Fibroblast of skin of right biceps (primary cell): ENCODE measurements at places on chromosomes 6 and 20.

DNA sequence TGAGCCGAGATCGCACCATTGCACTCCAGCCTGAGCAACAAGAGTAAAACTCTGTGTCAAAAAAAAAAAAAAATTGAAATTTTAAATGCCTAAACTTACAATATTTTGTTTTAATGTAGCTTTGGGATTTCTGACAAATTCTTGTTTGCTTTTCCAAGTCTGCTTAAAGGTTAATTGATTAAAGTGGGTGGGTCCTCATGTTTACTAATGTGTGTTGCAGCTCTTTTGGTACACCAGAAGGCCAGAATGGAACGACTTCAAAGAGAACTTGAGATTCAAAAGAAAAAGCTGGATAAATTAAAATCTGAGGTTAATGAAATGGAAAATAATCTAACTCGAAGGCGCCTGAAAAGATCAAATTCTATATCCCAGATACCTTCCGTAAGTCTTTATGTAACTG lies 2.7 kb upstream of the SUMO4 start:
- DNase-seq: no peak

- no peak for DNase-seq
Measured at GRCh38 chr6:113755449-113756289, 101.5 kb upstream of the MARCKS start.

- DNase-seq: no peak
Measured at GRCh38 chr6:120938876-120939472, 395.3 kb downstream of the TBC1D32 start.

DNA sequence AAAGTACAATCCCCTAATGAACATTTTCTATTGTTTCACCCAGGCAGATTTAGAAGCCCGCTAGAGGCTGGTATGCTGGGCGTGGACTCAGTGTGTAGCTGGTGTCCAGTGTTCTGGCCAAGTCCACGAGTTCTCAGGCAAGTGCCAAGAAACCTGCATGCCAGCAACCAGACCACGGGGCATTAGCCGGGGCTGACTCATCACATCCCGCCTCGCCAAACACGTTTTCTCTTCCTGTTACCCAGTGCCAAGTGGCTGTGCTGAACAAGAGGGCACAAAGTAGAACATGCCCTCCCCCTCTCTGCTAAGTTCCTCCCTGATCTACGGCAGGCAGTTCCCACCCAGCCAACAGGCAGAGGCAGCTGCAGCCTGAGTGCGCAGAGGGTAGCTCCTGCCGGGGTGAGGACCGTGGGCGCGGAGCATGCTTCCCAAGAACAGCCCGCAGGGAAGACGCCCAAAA lies 29.6 kb downstream of the RAMACL start:
- DNase-seq: no peak

DNA sequence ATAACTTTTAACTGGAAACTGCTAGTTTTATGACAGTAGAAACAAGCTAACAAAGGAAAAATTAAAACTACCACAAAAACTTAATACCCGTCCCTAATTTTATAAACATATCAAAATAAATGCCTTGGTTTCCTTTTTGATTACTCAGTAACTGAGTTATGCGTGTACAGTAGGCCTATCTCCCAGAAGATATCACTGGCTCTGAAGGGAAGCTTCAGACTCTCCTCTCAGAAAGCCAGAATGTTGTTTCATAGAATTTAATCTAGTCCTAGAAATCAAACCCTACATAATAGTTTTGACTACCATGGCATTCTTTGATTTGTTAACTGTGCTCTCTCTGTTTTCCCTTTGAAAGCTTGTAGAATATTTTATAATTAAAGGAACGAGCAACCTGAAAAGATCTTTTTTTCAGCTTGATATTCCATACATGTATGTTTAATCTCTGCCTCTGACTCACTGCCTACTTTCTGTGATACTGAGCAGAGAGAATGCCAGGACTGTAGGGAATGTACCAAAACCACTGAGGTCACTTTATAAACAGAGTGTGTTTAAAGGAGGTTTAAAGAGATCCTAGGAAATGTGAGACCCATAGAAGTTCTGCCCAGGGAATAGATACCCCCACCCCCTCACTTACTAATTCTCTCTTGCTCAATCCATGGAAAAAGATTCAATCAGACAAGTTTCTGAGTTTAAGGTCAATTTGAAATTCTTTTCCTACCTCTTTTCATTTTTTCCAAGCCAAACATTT lies 311.5 kb downstream of the HDGFL1 start:
- DNase-seq: peak; percentile 98

DNA sequence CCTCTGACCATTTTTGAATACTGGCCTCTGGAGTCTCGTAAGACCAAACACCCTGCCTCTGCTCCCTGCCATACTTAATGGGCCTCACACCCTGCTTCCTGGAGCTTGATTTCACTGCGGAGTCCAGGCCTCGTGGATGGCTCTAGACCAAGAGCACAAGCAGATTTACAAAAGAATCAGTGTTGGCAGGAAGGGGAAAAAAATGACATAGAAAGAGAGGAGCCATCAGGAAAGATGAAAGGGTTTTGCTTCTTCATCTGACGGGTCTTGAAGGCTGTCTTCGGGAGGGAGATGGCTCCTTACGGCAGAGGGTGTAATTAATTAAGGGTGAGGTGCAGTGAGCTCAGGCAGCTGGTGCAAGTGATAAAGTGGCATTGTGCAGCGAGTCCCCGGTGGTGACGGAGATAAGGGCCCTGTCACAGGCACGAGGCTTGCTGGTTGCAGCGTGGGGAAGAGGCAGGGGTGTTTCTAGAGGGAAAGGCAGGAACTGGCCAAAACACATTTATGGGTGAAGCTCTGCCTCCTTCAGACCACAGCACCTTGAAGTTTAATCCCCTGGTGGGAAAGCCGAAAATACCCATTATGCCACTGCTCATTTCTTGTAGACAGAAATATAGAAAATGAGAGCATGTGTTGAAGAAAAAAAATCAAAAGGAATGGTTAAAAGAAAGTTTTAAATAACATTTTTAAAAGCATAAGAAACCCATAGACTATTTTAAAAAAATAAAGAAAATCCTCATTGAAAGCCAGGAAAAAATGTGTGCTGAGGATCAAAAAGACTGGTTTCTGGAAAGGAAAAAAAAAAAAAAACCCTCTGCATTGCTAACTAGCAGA lies 128.6 kb upstream of the LRFN2 start:
- DNase-seq: no peak

DNA sequence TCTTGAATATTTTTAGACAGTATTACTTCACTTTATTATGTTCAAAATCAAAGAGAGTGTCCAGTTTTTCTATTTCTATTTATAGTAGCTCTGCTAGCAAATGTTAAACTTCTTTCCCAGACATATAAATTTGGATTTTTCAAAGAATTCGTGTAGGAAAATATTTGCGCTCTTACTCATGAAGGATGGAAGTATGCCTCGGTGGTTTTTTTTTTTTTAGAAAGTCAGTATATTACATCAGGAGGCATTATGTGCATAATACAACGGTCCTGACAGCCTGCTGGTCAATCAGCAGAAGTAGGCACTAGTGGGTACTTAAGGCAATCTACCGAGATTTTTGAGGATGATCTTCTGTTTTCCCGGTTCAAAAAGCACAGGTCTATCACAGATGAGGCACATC lies 249.3 kb downstream of the TBX18 start:
- peak; percentile 51 for DNase-seq

GRCh38 chr6:130029163-130029562 lies 10.8 kb downstream of the L3MBTL3 start:
- DNase-seq: no peak

DNA sequence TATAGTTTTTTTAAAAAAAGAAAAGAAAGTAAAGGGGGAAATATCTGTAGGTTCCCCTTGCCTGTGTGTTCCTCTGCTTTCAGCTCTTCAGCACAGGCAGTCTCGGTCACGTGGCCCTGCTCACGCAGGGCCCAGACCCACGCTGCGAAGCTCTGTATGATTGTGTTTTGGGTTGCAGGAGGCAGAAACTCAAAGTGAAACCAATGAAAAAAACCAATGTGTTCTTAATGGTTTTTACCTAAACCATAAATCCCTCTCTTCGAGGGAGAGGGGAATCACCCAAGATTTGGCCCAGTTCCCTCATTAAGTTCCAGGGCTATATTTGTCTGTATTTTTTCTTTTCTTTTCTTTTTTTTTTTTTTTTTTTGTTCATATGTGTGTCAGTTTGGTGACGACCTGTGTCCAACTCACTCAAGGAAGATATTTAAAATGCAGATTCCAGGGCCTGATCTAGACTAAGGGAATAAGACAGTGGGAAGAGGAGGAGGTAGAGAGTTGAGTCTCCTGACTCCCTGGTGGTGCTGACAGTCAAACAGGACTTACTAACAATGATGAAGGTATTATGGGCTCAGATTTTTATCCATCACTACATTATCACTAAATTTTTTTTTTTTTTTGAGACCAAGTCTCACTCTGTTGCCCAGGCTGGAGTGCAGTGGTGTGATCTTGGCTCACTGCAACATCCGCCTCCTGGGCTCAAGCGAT lies 33.8 kb upstream of the RREB1 start:
- no peak for DNase-seq

GRCh38 chr6:73394577-73395354 lies at the start of gene DDX43:
Gene DDX43 (plus strand): TSS chr6:73394828. CDS start chr6:73394906, 78 bp downstream.
- DNase-seq: peak; percentile 51

DNA sequence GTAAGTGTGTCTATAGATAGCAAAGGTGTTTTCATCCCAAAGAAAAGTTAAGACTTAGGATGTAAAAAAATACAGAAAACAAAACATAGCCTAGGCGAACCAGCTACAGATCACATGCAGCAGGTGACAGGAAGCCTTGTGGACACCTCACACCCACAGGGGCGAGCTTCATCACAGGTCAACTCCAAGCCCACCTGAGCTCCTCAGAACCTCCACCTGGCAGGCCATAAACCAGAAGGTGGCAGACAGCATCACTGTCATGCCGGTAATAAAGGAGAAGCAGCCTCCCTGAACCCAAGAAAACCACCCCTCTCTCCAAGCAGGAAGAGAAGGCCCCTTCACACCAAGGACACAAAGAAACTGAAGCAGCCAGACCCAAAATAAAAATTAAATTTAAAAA lies 1.0 kb downstream of the RALGAPA2 start:
- no peak for DNase-seq

DNA sequence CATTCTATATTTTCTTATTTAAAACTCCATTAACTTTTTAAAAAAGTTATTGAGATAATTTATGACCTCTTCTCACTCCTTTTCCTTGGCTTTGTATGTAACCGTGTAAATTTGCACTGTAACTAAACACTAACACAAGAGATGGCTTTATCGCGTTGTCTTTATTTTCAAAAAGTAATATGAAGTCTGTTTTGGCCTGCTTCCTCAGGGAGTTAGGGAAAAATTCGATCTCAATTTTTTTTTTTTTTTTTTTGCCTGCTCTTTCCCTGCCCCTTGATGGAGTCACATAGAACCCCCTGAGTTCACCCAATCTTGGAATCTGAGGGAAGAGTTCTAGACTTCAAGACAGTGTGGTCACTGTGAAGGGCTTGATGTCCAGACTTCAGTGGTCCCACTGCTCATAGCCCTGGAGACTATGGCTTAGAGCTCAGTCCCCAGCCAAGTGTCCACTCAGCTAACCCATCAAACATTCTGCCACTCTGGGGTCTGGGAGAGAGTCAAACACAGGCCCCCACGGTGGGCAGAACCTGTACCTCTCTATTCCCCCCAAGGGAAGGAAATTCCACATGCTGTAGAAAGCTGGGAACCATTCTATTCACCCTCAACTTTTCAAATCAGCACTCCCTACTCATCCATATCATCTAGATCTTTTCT lies 15.7 kb upstream of the TBC1D22B start:
- no peak for DNase-seq

DNA sequence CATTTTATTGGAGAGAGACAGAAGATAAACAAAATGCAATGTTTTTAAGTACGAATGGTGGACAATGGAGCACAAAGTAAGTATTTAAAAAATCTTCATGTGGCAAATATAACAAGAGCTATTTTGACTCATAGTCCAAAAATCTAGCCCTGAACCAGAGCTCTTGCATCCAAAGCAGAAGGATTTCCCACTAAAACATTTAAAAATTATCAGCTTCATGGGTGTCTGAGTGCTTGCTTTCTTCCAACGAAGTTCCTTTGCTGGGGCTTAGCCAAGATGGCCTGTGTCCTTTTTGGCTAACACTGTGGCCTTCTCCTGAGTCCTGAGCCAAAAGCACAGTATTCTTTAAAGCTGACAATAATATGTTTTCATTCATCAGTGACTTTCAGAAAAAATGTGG lies 161.7 kb downstream of the RIMS1 start:
- DNase-seq: peak; percentile 5

DNA sequence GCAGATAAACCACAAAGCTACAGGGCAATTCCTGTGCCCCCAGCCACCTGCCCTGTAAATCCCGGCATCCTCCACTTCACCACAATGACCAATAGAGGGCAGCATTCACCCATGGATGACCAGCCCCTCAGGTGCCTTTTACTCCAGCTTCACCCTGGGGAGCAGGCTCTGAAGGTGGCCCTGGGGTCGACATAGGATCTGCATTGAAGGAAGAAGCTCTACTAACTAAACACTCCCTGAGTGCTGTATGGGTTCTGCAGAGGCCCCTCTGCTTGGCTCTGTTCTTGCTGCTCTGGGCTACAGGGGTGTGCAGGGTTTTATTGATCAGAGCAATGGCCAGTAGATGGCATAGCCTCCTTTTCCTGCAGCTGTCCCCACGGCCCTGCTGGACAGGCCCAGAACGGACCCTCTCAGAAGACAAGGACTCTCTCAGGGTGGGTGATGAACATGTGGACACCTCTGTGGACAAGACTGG lies 20.3 kb downstream of the CST4 start:
- peak; percentile 36 for DNase-seq

DNA sequence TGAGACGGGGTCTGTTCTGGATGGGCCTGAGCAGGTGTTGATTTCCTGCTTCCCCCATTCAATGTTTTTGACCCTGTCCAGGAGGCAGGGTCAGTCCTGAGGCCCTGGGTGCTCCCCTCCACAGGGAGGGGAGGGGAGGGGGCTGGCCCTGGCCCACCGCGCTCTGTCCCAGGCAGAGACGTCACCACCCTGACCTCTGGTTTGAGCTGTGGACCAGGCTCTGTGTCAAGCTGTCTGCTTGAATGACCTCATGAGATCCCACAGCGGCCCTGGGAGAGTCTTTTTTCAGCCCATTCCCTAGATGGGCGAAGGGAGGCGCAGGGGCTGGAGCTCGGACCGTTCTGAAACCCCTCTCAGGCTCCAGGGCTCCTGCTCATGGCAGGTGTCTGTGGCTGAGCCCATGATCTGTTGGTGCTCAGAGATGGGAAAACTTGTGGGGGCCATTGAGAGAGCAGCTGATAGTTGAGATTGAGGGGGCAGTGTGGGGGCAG lies 8.9 kb upstream of the LKAAEAR1 start:
- no peak for DNase-seq
